ENCODE measurements at places on chromosomes 4 and X. TPM values are rescaled to one million over a fixed set of nuclear protein-coding genes. Genes with fewer than 3 reads are reported as not detected.

DNA sequence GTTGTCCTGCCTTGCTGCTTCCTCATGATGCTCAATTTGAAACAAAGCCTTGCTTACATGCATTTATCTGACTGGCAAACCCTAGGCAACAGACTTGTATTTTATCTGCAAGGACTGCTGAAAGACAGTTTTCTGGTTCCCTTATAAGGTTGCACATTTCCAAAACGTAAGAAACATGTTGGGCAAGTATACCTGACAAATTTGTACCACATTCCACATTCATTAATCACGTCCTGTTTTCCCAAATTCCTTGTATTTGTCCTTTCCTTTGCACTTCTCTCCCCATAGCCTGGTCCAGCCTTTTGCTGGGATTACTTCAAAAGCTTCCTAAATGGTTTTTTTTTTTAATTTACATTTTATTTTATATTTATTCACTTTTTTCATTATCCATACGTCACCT lies 310.1 kb downstream of the PPP3CA start:
- no peak for DNase-seq

GRCh38 chrX:129006491-129006890 lies 516.8 kb downstream of the SMARCA1 start:
- DNase-seq, result no peak

DNA sequence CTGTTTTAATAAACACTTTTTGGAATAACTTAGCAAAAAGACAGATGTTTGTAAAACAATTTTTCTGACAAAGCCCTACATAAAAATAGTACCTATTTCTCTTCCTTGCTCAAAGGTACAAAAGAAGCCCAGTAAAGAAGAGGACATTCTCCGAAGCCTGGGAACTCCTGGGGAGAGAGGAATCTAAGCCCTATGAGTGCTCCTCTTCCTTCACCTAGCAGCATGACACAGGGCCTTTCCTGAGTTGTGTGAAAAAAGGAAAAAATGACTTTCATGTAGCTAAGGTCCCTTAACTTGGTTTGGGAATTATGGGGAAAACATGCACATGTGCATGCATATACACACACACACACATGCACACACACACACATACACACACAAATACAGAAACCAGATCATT lies 586.9 kb downstream of the TMA16 start:
- no peak for DNase-seq

- no peak for DNase-seq
These were observed 71.4 kb downstream of the AREG start for GRCh38 chr4:74516303-74516702.

- no peak for DNase-seq
These were observed 1072.0 kb upstream of the INTU start for GRCh38 chr4:126560794-126561193.

GRCh38 chrX:118632862-118633261 lies 94.5 kb upstream of the IL13RA1 start:
- no peak for DNase-seq

DNA sequence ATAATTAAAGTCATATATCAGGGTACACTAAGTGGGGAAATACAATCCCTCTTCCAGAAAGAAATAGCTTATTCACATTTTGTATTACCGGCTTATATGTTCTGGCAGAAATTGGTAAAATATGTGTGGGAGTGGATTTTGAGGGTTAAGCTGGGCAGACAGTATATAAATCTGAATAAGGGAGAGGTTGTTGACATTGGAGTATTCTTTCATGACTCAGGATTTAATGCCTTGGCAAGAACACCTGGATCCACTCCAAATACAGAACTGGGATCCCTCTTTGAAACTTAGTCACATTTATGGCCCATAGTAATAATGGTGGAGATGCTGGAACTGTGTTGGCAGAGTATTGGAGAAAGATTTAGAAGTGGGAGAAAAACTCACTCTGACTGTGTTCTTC lies 54.3 kb upstream of the TET2 start:
- DNase-seq, result no peak

- DNase-seq, result no peak
These were observed 5.0 kb upstream of the PSAPL1 start for GRCh38 chr4:7439699-7440098.

DNA sequence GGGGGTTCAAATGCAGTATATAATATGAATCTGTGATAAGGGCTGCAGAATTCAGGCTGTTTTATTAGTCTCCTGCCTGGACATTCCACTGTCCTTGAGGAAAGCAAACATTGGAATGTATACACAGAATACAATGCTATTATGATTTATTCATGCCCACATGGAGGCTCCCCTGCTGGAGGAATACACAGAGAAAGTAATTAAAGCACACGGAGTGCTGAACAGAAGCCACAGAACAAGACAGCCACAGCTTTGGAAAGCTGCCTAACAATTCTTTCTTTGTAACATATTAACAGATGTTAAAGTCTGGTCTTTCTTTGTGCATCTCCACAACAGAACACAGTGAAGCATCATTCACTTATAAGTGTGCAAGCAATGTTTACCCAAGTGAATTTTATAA lies 155.8 kb downstream of the ARAP2 start:
- DNase-seq, result no peak

DNA sequence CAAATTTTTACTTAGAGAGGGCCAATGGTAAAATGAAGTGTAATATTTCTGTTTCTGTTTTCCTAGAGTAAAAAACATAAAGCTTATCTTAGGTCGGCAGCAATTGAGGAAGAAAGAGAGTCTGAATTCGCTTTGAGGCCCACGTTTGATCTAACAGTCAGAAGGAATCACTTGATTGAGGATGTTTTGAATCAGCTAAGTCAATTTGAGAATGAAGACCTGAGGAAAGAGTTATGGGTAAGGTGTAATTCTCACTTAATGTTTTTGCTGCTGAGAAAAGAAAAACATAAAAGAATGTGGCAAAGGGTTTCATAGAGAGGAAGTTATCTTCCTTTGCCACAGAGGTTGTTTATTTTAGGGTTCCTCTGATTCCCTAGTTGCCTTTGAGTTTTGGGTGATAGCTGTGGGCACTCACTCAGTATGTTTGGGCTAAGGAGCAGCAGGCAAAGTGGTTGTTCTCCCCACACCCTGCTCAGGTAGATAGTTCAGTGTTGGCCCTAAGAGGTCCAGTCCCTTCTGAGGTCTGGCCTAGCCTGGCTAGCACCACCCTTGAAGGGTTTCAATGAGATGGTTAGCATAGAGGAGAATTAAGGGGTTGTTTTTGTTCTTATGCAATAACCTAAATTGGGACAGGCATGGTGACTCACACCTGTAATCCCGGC lies 32.3 kb downstream of the HERC5 start:
- no peak for DNase-seq

DNA sequence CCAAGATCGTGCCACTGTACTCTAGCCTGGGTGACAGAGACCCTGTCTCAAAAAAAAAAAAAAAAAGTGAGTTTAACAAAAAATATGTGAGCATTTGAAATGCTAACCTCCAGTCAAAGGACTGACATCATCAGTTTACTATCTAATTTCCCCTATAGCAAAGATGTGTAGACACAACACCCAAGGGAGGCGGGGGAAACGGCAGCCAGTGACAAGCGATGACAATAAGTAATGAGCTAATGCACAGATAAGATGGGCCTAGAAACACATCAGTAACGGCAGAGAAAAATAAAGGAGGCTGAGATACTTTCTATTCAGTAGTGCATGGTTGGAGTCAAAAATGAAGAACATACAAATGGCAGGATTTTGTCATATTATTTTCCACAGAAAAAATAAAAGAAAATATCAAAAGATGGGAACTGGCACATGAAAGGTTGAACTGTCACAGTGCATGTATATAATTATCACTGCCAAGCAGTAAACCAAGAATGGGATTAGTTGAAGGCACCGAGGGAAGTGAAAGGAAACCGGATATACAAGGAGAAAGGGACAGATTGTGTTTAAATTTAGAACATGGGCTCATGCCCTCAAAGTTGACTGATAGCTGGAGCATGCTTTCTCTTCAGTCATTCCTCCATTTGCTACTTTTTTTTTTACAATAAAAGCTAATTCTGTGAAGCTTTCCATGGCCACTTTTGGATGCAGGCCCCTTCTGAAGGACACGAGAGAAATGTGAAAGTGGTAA lies 41.8 kb downstream of the IGFBP7 start:
- no peak for DNase-seq

DNA sequence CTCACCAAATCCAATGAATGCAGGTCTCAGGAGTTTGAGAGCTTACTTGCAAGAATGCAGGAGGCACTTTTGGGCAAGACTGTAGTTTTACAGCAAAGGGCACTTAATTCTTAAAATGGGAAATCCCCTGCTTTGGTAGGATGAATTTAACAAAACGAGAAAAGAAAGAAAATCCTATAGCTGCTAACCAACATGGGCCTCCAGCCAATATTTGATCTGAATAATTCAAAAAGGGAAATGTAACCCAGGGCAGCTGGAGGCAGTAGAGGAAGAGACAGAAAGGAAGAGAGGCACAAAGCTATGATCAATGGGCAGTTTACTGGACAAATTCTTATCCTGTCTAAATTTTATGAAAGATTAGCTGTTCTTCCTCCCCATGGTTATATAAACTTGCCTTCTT lies 142.3 kb downstream of the SH3KBP1 start:
- no peak for DNase-seq

GRCh38 chrX:5708251-5708650 lies 520.4 kb downstream of the NLGN4X start:
- DNase-seq, result no peak

DNA sequence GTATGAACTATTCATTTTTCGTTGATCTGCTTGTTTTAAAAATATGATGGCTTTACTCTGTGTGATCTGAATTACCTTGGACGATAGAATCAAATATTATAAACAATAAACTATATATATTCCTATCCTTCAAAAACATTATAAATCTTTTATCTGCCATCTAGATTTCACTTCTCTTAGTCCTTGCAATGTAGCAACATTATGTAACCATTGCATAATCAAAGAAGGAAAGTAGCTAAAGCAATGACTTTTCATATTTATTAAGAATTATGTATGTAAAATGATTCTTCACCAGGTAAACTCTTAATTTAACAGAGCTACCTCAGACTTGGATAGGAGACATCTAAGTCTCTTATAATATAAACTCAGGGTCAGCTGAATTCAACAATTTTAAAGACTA lies 210.5 kb downstream of the ADAMTS3 start:
- DNase-seq, result no peak

- DNase-seq, result no peak
These were observed 144.4 kb upstream of the RADX start for GRCh38 chrX:106467422-106467821.

GRCh38 chr4:7451800-7452199 lies 17.1 kb upstream of the PSAPL1 start:
- no peak for DNase-seq

GRCh38 chr4:90317785-90318184 lies 190.6 kb downstream of the CCSER1 start:
- DNase-seq, result no peak

- no peak for DNase-seq
These were observed 733 bp upstream of the NAA15 start for GRCh38 chr4:139300431-139301112.

KCNE5 gene
- polyA plus RNA-seq, result 0.62 TPM

CPLX1 gene
- polyA plus RNA-seq, result 0.47 TPM

DNAAF6 gene
- polyA plus RNA-seq, result not detected

LIN54 gene
- polyA plus RNA-seq, result 3.8 TPM

PDGFC gene
- 48.8 TPM for polyA plus RNA-seq

TASL gene
- 2.2 TPM for polyA plus RNA-seq

SLC38A5 gene
- polyA plus RNA-seq, result 10.7 TPM

ZNF711 gene
- 6.1 TPM for polyA plus RNA-seq

NLRP2B gene
- polyA plus RNA-seq, result not detected
